ENCODE measurements at places on chromosomes 5 and 9.

DNA sequence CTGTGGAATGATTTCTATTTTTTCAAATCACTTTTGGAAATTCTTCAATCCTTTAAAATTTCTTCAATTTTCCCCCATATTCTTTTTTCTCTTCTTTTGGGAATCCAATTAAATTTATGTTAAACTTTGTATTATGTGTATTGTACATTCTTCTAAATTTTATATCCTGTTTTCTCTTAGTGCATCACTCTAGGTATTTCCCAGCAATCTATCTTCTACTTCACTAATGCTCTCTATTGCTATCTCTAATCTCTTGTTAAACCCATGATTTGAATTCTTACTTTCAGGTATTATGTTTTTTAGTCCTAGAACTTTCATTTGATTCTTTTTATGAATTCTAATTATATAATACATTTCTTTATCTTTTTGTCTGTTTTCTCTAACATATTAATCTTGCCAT, 23.4 kb upstream of the SLC24A2 start:
- DNase-seq = no peak

GRCh38 chr5:59178482-59178881, 595.6 kb downstream of the RAB3C start:
- no peak for DNase-seq

DNA sequence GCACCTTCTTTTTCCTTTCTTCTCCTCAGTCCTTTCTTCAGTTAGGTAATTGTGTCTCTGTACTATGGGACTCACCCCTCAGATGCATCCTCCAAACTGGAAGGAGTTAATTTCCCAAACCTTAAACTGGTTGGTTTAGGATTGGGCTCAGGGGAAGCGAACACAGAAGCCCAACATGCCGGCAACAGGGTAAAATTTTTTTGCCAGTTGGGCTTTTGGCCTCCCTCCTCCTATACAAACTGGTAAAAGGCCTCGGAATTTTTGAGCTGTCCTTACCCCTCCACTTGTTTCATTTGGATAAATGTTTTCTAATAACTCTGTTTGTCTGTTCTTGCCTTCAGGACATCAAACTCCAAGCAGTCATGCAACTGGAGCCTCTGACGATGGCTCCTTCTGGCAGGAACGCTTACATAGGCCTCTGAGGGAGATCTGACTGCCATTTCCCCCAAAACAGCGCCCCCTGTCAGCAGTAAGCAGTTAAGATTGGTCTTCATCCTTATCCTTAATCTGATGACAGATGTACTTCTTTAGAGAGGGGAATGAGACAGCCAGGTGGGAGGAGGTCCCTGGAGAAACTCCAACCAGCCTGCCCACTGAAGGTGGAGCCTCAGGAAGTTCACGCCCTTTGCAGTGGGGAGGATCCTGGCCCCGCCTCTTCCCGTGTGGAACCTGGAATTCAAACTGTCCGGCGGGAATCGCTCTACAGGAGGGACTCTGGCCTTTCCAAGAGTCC, 57.8 kb upstream of the SPINK5 start:
- no peak for DNase-seq

GRCh38 chr9:85501456-85501855, 240.3 kb downstream of the AGTPBP1 start:
- no peak for DNase-seq

DNA sequence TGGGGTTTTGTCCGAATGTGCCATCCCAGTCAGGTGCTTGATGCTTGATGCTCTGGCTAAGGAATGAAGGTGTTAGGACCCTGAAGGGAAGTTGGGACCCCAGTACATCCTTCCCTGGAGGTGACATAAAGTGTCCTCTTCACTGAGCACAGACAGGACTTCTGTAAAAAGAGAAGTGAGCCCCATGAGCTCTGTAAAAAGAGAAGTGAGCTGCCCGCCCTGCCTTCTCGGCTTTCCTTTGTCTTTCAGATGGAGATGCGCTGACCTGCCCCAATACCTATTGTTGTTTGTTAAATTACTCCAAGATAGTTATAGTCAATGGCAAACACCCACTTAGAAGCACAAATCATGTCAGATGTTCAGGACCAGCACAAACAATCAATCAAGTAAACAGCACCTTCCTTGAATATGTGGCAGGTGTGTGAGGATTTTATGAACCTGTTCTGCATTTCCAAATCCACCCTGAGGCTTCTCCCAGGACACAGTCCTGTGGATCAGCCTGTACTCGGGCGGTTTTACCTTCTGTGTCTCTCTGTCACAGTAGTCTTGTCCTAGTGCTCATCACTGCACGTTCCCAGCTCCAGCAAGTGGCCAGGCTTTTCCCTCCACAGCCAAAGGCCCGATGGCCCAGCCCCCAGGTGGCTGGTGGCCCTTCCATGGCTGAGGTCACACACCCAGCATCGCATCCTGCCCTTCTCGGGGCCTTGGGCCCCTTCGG, 191.4 kb downstream of the MTRR start:
- no peak for DNase-seq

DNA sequence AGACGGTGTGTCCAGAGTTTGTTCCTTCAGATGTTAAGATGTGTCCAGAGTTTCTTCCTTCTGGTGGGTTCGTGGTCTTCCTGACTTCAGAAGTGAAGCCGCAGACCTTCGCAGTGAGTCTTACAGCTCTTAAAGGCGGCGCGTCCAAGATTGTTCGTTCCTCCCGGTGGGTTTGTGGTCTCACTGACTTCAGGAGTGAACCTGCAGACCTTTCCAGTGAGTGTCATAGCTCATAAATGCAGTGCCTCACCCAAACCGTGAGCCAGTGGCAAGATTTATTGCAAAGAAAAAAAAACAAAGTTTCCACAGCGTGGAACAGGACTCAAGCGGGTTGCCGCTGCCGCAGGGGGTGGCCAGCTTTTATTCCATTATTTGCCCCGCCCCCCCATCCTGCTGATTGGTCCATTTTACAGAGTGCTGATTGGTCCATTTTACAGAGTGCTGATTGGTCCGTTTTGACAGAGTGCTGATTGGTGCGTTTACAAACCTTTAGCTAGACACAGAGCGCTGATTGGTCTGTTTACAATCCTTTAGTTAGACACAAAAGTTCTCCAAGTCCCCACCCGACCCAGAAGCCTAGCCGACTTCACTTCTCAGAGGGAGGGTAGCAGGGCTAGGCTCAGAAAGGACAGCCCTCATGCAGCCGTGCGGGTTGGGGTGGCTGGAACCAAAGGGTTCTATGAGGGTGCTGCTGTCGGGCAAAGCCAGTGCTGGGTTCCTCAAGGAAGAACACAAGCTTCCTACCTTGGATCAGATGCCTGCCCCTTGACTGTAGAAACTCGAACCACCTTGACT, 9.1 kb upstream of the RNF130 start:
- no peak for DNase-seq

GRCh38 chr9:73166468-73166867, 14.8 kb downstream of the ANXA1 start:
- no peak for DNase-seq

- no peak for DNase-seq
Observed at GRCh38 chr5:110630350-110630749, 96.1 kb downstream of the TMEM232 start.

DNA sequence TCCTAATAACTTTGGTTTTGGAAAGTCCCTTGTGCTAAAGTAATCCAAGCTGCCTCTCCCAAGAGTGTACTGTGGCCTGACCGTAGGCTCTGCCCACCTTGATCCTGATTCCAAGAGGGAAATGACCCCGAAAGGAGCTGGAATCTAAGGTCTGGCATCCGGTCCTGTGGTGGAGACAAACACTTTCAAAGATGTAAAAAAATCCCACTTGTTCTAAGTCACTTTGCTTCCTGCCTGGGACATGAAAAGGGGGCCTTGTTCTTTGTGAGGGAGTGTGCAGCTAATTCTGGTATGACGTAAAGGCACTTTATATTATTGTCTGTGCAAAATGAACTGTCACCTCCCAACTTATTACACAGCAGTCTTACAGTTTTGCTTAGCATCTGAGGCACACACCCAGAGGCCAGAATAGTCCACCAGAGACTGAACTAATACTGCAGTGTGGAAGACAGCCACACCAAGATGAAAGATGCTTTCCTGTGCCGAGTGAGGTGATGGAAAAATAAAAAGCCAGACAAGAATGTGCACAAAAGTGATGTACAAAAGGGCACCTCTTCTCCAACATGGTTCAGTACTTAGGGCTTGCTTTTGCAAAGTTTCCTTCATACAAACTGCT, 128.7 kb downstream of the SLC12A2 start:
- no peak for DNase-seq

DNA sequence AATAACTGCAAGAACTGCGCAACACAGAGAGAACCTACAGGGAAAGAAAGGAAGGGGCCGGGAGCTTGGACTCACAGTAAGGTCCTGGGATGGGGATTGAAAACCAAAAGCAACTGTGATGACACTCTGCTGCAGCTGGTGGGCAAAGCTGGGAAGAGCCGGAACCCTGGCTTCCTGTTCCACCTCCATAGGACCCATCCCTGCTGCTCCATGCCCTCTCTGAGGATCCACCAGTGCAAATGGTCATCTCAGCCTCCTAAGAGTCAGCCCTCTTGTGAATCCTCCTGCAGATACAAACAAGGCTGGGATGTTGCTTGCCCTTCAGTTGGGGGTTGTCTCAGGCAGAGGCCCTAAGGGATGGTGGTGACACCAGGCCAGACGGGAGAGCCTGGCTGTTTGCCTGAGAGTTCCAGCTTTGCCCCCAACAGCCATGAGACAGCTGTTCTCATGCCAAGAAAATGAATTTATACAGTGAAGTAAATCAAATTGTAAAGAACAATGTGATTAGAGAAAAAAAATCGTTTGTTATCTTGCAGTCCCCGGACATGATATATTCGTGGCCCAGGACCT, 90.8 kb downstream of the TENT4A start:
- DNase-seq = no peak

DNA sequence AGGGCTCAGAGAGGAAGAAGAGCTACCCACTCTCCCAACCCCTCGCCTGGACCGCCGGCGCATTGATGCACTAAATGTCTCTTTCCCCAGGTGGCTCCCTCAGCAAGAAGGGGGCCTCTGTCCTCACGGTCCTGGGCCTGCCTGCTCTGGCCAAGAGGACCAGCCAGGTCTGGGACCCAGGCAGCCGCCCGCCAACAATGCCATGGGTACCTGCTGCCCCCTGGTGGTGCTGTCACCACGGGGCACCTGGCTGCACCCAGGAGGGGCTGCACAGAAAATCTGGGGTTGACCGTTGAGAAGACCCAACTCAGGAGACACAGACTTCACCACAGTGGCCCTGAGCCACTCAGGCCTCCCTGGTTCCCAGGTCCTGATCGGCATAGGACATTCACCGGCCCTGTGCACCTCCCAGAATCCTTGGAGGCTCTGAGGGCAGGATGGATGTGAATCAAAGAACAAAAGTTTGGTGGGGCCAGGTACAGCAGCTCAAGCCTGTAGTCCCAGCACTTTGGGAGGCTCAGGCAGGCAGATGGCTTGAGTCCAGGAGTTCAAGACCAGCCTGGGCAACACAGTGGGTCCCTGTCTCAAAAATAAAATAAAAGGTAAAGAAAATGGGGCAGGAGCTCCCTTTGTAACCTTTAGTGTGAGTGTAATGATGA, 2.4 kb upstream of the VAV2 start:
- peak; percentile 66 for DNase-seq

DNA sequence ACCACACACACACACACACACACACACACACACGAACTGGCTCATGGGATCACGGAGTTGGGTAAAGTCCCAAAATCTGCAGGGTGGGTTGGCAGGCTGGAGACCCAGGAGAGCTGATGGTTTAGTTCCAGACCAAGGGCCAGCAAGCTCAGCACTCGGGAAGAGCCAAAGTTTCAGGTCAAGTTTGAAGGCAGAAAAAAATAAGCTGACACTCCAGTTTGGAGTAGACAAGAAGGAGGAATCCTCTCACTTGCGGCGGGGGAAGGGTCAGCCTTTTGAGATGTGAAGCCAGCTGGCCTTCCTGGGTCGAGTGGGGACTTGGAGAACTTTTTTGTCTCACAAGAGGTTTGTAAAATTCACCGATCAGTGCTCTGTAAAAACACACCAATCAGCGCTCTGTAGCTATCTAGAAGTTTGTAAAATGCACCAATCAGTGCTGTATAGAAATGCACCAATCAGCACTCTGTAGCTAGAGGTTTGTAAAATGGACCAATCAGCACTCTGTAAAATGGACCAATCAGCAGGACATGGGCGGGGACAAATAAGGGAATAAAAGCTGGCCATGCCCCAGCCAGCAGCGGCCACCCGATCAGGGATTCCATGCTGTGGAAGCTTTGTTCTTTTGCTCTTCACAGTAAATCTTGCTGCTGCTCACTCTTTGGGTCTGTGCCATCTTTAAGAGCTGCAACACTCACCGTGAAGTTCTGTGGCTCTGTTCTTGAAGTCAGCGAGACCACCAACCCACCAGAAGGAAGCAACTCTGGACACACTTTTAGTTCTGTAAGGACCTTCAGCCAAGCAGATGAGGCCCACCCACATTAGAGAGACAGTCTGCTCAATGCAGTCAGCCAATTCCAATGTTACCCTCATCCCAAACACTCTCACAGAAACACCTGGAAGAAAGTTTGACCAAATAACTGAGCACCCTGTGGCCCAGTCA, 37.8 kb upstream of the UNC5A start:
- DNase-seq = no peak

DNA sequence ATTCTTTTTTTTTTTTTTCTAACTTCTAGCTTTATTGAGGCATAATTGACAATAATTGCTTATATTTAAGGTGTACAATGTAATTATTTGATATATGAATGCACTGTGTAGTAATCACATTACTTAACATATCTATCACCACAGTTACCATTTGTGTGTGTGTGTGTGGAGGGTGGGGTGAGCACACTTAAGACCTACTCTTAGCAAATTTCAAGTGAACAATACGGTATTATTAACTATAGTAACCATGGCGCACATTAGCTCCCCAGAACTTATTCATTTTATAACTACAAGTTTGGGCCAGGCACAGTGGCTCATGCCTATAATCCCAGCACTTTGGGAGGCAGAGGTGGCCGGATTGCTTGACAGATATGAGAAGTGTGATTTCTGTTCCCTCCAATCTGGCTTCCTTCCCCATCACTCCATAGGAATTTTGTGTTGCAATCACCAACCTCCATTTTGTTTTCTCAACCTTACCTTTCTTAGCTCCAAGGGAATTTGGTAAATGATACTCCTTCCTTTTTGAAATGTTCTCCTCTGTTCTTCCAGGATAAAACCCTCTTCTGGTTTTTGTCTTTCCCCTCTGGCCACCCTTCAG, 14.9 kb downstream of the TXN start:
- no peak for DNase-seq

DNA sequence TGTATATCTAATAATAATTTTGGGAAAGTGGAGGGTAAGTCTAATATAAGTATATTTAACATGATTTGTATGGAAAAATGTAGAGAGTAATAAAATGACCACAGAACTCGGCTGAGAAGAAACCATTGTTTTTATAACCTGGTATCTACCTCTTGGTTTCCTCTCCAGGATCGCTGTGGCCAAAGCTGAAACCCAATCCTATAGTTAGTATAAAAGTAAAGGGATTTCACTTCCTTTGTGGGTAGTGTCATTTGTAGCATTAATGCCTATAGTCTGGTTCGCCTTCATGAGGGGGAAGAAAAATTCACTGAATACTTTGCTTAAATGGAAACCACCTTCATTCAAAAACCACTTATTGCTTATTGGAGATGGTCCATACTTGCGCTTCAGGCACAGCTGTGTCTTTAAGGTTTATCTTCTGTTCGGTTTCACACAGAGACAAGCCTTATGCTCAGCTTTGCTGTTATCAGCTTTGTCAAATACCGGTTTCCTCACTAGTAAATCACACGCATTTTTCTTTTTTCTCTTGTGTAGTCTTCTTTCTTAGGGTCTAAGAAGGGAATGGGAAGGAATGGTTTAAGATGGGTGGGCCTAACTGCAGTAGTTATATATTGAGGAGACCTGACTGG, 12.1 kb downstream of the PIK3R1 start:
- no peak for DNase-seq

Measured in stimulated activated CD8-positive, alpha-beta memory T cell treated with anti-CD3 and anti-CD28 coated beads, Interleukin-2, amount 100 ng/mL, for 1 hour (primary cell).